ENCODE measurements at places on chromosomes 5 and 9.

GRCh38 chr5:41637424-41637823 lies 127.0 kb upstream of the PLCXD3 start:
- DNase-seq: no peak

DNA sequence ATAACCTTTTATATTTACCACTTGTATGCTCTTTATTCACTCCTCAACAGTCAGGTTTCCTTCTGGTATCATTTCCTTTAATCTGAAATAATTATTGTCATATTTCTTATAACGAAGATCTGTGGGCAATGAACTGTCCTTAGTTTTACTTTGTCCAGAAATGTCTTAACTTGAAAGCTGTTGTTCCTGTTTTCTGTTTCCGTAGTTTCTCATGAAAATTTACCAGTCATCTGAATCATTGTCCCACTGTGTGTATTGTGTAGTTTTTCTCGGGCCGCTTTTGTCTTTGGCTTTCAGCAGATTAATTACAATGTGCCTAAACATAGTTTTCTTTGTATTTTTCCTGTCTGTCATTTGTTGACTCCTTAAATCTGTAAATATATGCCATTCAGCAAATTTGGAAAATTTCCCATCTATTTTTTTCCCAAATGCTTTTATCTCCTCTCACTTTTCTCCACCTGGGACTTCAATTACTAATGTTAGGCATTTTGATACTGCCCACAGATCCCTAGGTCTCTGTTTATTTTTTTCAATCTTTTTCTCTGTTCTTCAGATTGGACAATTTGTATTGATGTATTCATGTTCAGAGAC lies 74.9 kb downstream of the PDE8B start:
- no peak for DNase-seq

DNA sequence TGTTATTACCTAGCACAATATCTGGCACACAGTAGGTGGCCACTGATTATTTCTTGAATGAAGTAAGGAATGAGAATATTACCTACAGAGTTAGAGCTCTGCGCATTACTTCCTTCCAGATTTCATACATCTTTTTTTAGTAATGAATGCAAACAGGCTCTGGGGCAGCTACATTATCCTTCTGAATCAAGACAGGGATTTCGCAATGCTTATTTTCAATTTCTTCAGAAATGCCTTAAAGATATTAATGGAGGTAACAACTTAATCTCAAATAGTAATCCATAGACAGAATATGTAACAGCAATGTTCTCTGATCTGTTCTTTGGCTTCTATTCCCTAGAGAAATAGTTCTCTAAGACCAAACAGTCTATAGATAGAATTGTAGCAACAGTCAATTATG lies 32.6 kb downstream of the CDKN2A start:
- no peak for DNase-seq

DNA sequence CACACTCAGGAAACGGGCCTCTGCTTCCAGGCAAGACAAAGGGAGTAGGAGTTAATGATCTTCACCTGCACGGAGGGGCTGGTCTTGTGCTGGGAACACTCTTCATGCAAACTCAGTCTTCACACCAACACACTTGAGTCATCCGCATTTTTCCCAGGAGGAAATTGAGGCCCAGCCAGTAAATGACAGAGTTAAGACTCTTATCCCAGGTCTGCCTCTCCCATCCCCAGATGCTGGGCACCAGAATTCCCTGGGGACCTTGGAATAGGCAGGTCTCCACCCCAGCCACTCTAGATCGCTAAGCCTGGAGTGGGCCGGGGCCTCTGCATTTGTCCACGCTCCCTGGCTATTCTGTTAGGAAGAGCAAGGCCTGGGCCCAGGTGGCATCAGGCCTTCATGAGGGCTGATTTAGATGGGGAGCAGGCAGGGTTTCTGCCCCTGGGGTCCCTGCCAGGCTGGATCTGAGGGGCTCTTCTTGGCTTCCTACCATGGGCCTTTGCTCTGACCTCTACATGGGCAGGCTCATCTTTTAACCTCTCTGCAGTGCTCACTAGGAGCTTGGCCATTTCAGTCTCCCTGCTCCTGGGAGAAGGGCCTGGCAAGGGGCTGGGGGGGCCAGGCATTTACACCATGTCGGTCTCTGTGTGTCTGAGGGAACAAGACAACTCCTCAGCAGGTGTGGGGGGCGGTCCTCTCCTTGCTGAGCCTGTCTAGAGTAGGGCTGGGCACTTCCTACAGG lies 77.3 kb downstream of the AMBP start:
- DNase-seq: no peak

GRCh38 chr5:97338729-97339128 lies 155.7 kb upstream of the RIOK2 start:
- DNase-seq: no peak

DNA sequence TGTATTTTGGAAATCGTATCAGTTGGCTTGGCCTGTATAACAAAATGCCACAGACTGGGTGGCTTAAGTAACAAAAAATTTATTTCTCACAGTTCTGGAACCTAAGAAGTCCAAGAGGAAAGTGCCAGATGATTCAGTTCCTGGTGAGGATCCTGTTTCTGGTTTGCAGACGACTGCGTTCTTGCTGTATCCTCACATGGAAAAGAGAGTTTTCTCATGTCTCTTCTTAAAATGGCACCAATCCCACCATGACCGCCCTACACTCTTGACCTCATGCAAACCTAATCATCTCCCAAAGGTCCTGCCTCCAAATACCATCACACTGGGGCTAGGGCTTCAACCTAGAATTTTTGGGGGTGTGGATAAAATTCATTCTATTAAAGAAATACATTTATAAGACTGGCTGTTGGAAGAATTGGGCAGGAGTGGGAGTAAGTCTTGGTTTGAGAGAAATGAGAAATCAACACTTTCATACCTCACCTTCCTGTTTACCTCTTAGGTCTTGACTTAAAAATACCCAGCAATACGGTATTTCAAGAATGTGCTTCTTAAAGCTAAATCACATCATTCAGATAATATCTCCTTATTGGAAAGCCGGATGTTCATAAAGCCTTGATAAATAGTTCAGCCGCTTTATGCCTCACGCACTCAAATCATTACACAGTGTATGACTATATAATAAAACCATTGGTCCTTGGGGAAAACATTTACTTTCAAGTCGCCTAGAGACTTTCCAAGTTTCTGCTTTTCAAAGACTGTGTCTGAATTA lies 28.7 kb downstream of the PTTG1 start:
- DNase-seq: no peak

- no peak for DNase-seq
These were observed 28.4 kb downstream of the MTX3 start for GRCh38 chr5:79962575-79963222.

DNA sequence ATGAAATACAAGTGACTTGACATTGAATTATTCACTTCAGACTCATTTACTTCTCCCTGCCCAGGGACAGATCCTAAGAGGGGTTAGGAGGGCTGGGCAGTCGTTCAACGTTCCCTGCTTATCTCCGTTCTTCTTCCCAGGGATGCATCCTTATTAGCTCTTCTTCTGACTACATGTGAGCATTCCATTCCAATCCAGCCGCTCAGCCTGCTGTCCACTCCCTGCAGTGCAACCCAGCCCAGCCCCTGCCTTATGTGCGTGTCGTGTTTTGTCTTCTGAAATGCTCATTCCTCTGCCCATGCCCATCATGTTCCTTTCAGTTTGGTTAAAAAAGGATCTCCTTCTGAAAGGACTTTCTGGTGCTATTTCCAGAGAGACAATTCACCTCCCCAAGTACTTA lies 64.7 kb upstream of the PALM2AKAP2 start:
- no peak for DNase-seq

DNA sequence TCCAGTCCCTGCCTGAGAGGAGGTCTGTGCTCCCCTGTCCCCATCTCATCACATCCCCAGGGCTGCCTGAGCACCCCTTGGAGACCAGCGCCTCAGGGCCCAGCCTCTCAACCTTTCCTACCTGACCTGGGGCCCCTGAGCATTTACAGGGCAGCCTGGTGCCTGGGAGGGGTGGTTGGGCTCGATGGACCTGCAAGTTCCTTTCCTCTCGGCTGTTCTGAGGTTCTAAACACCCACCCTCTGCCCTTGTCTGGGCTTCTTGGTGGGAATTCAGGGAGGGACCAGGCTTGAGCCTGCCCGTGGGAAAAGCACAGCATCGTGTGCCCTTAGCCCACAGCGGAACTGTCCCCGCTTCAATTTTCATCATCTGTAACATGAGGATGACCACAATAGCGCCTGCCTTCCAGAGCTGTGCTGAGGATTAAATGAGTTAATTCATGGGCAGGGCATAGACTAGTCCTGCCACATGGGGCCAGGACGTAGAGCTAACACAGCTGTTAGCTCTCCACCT lies 91.0 kb upstream of the SH3PXD2B start:
- no peak for DNase-seq

DNA sequence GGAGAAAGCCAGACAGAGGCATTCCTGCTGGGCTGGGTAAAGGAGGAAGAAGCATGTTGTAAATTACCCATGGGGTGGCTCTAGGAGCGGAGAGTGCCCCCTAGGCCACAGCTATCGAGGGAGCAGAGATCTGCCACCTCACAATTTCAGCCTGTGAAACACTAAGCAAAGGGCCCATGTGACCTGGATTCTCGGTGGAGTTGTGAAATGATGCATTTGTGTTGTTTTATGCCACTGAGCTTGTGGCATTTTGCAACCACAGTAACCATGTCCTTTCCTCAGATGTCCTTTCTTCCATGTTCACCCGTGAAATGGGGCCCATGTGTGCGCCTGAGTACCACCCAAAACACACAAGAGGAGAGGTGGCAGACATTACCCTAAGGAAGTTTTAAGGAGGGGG lies 159.3 kb downstream of the SYK start:
- DNase-seq: no peak

DNA sequence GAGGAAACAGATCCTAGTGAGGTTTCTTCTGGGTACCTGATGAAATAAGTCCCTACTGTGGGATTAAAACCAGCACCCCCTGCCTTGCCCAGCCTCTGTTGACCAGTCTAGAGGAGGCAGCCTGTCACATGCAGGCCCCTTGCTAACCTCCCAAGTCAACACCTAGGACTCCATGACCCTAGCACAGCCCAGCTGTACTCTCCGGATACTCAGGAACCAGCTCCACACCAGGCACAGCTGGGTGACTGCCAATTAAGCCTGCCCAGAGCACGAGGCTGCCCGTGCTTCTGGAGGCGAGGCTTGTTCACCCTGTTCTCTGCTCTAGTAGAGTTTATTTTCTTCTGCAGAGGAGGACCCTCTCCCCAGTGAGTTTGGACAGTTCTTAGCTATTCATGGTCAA lies 92.5 kb downstream of the SNX24 start:
- DNase-seq: no peak

DNA sequence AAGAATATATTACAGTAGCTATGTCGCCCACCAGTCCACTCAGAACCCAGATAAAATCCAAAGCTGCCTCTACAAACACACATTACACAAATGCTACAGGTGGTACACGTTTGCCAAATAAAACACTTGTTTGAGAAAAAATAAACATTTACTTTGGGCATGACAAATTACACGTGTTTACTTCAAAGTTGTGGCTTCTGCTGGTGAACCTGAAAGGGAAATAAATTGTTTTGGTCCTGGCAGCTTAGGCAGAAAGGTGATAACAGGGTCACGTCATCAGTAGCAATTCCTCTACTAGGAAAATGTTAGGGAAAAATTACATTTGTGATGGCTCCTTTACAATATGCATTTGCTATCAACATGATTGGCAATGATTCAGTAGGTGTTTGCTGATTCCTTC lies 497.3 kb upstream of the WWC1 start:
- no peak for DNase-seq

DNA sequence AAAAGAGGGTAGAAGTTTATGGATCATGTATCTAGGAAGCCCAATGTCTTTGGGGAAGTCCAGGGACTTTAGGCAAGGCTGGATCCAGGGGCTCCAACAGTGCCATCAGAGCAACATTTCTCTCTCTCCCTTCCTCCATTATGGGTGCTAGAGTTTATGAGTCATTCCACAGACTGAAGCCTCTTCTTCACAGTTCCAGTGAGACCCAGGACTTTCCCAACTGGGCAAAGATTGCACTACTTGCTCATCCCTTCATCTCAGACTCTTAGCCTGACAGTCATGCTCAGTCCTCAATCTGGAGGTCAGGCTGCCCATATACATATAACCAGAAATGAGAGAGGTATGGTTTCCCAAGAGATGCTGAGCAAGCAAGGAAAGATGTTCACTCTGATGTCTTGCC lies 110.7 kb downstream of the FEM1C start:
- no peak for DNase-seq

DNA sequence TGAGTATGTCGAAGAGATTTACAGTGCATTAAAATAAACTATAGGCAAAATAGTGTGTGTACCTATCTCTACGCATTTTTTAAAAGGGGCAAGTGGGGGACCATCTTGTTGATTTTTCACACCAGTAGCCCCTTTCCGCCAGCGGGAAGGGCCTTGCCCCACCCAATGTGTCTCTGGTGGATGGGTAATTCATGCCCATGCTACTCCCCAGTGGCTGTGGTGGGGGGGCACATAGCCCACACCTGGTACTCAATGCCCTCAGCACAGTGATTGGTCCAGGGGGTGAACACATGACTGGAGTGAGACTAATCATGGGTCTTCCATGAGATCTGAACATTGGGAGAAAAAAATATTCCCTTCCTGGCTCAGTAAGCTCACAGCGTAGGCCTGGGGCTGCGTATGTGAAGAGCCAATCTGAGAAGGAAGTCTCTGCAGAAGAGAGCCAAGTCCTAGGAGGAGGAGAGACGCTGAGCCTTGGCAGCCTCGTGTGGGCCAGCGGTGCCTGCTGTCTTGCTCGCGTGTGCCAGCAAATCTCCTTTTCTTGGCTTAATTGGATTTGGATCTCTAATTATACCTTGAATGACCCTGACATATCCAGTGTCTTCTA lies 103.4 kb downstream of the ADAMTS2 start:
- no peak for DNase-seq

DNA sequence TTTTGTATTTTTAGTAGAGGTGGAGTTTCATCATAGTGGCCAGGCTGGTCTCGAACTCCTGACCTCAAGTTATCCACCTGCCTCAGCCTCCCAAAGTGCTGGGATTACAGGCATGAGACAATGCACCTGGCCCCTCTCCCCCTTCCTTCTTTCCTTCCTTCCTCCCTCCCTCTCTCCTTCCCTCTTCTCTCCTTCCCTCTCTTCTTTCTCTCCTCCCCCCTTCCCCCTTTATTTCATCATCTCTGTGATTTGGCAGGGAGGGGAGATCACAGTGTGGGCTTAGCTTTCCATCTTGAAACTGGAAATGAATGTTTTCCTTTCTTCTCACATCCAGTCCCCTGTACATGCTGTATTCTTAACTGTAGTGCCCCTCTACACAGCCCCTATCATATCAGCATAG lies 12.7 kb downstream of the RHOBTB3 start:
- DNase-seq: no peak

DNA sequence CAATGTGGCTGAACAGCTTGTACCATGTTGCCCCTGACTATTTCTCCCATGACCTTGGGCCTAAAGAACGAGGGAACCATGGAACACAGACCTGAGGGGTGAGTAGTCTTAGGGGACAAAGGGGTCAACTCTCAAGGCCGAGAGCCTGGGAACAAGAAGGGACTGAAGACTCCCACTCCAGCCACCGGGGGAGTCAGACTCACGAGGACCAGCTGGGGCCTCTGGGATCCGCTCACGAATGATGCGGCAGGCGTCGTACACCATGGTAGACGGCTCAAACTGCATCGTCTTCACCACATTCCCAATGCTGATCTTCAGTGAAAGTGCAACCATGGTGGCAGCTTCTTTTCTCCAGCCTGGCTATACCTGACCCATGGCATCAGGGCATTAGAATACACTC lies 6.6 kb downstream of the TLN1 start:
- DNase-seq: no peak

GRCh38 chr5:154778534-154778933 lies 23.4 kb downstream of the LARP1 start:
- DNase-seq: no peak

GRCh38 chr9:131402738-131403492 lies 9.0 kb downstream of the PRRC2B start:
- DNase-seq: no peak

- peak; percentile 97 for DNase-seq
These were observed at the start of gene PKD2L2 for GRCh38 chr5:137888863-137889759. TSS of gene PKD2L2 (plus strand) at chr5:137889457. CDS start at chr5:137889492, 35 bp downstream.

All from GM06990 (cell line).